ENCODE measurements at places on chromosomes 3 and 15. TPM values are rescaled to one million over a fixed set of nuclear protein-coding genes. Genes with fewer than 3 reads are reported as not detected.

The CEP19 gene
- 5.2 TPM for total RNA-seq

- DNase-seq, result no peak
These were observed 146.1 kb downstream of the NAALADL2 start for GRCh38 chr3:175005193-175005592.

The PLA2G4E gene
- total RNA-seq, result not detected

The SMAD6 gene
- total RNA-seq, result 11.9 TPM

The C3orf20 gene
- total RNA-seq, result 0.30 TPM

GRCh38 chr3:39982665-39983357 lies 173.4 kb downstream of the MYRIP start:
- DNase-seq, result no peak

Data from spleen (tissue), 13 donors.